Articular chondrocyte of knee joint (primary cell): ENCODE measurements at places on chromosomes 6 and 20. TPM values are rescaled to one million over a fixed set of nuclear protein-coding genes. Genes with fewer than 3 reads are reported as not detected.

MYBL2 gene
- 8.3 and 8.4 TPM in 2 replicates for total RNA-seq

YIPF3 gene
- 109 and 122 TPM in 2 replicates for total RNA-seq

NDUFAF4 gene
- total RNA-seq, result 11.4 and 14.4 TPM in 2 replicates

CLDN20 gene
- total RNA-seq, result not detected in 2 replicates

KHDC1L gene
- 0.26 and 0.54 TPM in 2 replicates for total RNA-seq

MYL9 gene
- 75.1 and 78.5 TPM in 2 replicates for total RNA-seq

LY6G6C gene
- total RNA-seq, result not detected in 2 replicates

TSPO2 gene
- total RNA-seq, result not detected in 2 replicates

INSM1 gene
- not detected in 2 replicates for total RNA-seq

TMEM74B gene
- 0.11 TPM in 1 of 2 replicates, not detected in the other for total RNA-seq

LAMP5 gene
- total RNA-seq, result 0.26 and 0.43 TPM in 2 replicates

PAK5 gene
- total RNA-seq, result not detected in 2 replicates

LPA gene
- not detected in 2 replicates for total RNA-seq

TMEM244 gene
- not detected in 2 replicates for total RNA-seq

USP49 gene
- 3.5 and 5.1 TPM in 2 replicates for total RNA-seq

TAF8 gene
- total RNA-seq, result 13.3 and 15.0 TPM in 2 replicates
